ENCODE measurements at places on chromosomes 6 and 20. TPM values are rescaled to one million over a fixed set of nuclear protein-coding genes. Genes with fewer than 3 reads are reported as not detected.

Gene GHRH
- 0.75 TPM for total RNA-seq

Gene HELZ2
- total RNA-seq = 19.3 TPM

DNA sequence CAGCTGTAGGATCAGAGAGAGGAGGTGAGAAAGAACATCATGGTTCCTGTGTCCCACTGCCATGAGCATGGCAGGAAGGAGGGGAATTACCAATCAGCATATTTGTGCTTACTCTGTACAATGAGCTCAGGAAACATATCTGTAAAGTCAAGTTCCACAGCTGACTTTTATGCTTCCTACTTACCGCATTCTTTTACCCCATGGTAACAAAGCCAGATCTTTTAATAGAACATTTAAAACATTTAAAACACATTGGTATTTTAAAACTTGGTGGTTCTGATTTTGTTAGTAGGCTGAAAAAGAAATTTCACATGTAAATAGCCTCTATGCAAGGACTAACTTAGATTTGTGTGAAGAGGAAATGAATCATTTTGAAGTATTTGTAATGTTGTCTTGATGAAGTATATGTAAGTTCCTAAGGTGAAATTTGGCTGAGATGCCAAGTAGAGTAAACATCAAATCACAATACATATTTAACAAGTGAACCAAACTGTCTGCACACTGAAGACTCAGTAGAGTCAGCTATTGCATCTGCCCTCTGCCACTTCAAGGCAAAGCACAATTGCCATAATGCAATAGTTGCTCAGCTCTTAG, 114.7 kb downstream of the GJA10 start:
- H3K4me3 ChIP-seq = no peak overlapping the region
- no peak overlapping the region for H3K27ac ChIP-seq
- H3K27me3 ChIP-seq = no peaks in the 10 kb centered on the region
- no peaks in the 10 kb centered on the region for H3K4me1 ChIP-seq
- H3K36me3 ChIP-seq = no peaks in the 10 kb centered on the region
- DNase-seq = no peak

Gene TMEM244
- not detected for total RNA-seq

Gene NUS1
- 29.7 TPM for total RNA-seq

DNA sequence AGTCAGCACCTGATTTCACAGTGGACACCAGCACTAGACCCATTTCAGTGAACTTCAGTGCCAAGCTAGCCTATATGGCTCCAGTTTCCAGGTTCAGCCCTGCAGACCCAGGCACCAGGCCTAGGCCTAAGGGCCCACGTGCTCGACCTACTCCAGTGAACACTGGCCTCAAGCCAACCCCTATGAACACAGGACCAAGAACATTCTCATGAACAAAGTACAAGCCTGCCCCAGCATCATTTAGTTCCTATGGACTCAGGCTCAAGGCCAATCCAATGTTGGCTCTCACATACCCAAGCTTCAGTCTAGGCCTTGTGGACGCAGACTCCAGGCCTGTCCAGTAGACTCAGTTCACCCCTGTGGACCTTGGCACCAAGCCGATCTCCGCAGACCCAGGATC, 385.5 kb downstream of the DHX35 start:
- no peak for DNase-seq
- H3K27ac ChIP-seq = no peak overlapping the region
- no peak overlapping the region for H3K4me3 ChIP-seq

All from progenitor cell of endocrine pancreas (in vitro differentiated cells).